Right forelimb (tissue), 1 donor: ENCODE measurements at places on chromosomes 12 and 14.

GRCh38 chr14:24959791-24960331 is 90.1 kb downstream of the STXBP6 start:
- DNase-seq = no peak

DNA sequence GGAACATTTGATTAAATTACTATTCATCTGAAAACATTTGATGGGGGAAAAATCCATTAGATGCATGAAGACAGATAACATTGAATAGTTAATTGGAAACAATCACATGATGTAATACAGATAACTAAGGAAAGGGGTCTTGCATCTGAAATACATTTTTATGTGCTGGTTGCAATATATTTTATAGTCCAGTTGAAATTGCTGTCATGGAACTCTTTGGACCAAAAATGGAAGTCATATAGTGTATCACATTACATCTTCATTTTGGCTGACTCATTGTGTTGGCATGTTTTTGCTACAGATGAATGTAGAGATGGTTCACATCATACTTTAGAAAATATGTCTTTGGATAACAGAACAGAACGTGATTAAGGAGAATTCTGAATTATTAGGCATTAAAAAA is 43.0 kb upstream of the GNPNAT1 start:
- no peak for DNase-seq

- no peak for DNase-seq
These were observed 93.8 kb downstream of the PTPRB start for GRCh38 chr12:70543444-70543843.

DNA sequence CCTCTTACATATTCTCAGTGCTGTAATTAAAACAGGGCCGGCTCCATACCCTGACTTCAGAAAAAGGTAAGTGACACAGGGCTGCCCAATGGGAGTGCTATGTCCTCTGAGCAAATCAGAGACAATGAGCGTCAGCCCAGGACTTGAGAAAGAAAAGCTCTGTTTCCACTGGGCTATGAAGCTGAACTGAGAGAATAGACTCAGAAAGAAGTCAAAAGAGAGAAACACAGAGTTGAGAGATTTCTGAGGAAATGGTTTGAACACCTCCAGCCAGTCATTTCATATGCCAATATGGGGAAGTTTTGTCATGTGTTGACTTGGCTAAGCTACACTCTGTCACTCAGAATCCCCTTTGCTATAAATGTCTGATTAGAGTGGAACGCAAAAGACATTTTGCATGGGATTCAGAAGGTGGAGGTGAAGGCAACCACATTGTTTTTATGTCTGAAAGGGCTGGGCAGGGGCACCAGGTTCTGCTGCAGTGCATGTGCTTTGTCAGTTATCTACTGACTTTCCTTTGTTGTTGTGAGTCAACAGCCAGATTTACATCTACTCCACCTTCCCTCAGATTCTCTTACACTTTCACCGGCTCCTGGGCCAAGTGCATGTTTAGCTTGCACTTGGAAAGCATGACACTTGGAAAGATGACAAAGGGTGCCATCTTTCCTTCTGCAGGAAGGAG is 313.3 kb downstream of the DUSP6 start:
- no peak for DNase-seq

- DNase-seq = no peak
These were observed 197.3 kb downstream of the PPM1H start for GRCh38 chr12:62737615-62738014.
